ENCODE measurements at places on chromosomes 7 and 10.

DNA sequence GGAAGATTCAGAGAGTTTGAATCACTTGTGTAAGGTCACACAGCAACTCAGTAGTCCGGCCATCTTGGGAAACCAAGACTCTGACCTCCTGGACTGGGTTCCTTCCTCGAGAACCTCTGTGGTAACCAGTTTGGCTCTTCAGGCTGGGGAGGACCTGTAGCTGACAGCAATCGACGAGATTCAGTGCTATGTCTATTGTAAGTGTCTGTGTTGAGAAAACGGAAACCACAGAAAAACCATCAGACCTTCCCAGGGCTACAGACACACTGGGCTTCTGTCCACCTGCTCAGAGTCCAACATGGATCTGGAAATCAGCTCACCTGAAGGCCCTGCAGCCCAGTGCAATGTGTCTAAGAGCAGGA lies 403.7 kb downstream of the RPS24 start:
- DNase-seq, result no peak

- DNase-seq, result no peak
Observed at GRCh38 chr7:116829493-116829892, 32.9 kb upstream of the CAPZA2 start.

DNA sequence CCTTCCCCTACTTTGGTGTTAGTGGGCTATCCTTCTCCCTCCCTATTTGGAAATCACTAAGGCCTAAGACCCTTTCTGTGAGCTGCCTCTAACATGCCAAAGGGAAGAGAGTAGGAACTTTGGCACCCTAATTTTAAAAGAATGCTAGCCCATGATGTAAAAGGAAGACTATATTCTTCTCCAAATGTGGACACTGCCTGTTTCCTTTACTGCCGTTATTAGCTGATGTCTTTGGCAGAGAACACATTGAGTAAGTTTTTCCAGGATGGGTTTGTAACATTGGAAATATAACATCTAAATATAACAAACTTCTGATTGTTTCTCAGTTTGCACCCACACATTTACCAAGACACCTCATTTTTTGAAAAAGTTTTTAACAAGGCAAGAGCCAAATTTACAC lies 56.9 kb upstream of the TNKS2 start:
- DNase-seq, result no peak

- no peak for DNase-seq
Observed at GRCh38 chr10:6558759-6559461, 21.2 kb downstream of the PRKCQ start.

DNA sequence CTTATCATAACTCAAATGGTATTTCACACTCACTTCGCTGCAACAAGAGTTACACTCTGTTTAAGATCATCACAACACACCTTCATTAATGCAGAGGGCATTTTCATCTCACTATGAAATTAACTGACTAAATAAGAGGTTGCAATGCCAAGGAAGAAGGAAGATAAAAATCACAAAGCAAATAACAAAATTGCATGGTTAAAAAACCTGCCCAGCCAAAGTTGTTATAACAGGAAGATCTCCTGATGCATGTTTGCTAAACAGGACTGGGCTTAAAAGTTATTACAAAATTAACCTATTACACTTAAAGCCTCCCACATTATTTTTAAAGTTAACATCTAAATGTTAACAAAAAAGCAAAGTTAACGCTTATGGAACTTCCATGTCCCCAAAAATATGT lies 11.8 kb downstream of the FAM13C start:
- DNase-seq, result no peak

DNA sequence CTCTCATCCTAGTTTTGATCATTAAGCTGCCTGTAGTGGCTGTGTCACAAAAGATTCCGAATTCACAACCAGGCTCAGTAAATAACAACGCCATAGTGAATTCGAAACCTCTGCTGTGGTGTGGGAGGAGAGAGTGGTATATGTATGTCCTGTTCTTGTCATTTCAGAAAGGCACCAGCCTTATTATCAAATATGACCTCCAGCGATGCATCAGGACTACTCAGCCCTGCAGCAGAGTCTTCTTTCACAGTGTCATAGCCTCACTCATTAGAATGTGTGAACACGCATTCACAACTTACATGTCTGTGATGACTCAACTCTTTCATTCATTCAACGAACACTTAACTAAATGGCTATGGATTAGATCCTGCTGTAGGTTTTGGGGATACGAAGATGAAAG lies 15.3 kb downstream of the AOC1 start:
- DNase-seq, result no peak

DNA sequence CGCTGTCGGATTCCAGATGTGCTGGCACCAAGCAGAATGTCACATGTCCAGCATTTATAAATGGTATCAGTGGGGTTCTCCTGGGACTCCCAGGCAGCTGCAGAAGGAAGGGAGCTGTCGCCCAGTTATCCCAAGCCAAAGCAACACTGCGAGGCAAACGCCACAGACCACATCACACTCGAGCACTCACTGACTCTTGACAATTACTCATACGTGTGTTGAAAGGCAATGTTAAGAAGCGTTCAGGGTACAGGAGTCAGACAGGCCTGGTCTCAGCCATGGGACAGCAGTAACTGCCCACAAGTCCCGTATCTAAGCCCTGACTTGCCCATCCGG lies 113.4 kb downstream of the DIP2C start:
- peak; percentile 45 for DNase-seq

- DNase-seq, result no peak
Observed at GRCh38 chr7:87345962-87346371, 503 bp downstream of the CROT start.

DNA sequence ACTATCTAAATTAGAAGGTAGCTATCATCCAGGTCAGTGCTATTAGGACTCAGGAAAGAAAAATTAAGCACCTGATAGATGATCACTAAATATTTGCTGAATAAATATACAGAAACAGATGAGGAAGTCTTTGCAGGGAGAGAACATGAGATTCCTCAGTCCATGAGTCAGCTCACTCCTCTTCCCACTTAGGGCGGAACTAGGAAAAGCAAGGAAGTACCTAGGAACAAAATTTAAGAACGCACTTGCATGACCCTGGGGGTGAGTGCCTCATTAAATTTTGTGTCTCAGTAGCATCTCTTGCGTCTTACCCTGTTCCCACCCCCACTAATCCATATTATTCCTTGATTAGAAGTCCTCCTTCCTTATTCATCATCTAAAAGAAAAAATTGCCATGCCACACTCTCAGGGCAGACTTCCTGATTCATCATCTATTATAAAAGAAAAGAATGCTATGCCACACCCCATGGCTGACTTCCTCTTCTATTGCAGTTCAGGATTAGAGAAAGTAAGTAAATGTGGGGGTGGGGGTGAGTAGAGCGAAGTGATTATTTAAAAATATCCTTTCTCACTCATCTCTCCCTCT lies 208.8 kb downstream of the THSD7A start:
- DNase-seq, result no peak

GRCh38 chr10:113261161-113261560 lies 291.7 kb upstream of the HABP2 start:
- no peak for DNase-seq

DNA sequence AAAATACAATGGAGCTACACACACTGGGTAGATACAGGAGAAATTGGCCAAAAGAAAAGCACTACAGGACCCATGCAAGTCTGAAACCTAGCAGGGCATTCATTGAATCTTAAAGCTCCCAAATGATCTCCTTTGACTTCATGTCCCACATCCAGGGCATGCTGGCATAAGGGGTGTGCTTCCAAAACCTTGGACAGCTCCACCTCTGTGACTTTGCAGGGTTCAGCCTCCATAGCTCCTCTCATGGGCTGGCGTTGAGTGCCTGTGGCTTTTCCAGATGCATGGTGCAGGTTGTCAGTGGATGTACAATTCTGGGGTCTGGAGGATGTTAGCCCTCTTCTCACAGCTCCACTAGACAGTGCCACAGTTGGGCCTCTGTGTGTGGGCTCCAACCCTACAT lies 626.3 kb upstream of the POT1 start:
- DNase-seq, result no peak

- peak; percentile 20 for DNase-seq
Observed at GRCh38 chr7:136074843-136075242, 97.7 kb upstream of the MTPN start.

DNA sequence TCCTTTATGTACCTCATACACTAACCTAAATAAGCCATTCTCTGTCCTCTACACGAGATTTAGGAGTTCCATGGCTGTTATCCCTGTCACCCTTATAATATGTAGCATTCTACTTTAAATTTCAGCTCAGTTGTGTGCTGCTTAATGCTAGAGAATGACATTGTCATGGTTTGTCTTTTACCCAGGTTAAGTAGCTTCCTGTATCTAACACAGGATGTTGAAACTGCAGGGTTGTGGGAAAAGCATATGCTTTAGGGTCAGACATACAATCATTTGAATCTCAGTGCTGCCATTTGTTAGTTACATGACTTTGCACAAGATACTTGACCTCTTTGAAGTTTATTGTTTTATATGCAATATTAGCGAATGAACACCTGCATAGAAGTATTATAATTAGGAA lies 235.1 kb upstream of the CACNA2D1 start:
- no peak for DNase-seq

- peak; percentile 66 for DNase-seq
Observed at GRCh38 chr10:14579405-14579804, 195.3 kb downstream of the FAM107B start.

DNA sequence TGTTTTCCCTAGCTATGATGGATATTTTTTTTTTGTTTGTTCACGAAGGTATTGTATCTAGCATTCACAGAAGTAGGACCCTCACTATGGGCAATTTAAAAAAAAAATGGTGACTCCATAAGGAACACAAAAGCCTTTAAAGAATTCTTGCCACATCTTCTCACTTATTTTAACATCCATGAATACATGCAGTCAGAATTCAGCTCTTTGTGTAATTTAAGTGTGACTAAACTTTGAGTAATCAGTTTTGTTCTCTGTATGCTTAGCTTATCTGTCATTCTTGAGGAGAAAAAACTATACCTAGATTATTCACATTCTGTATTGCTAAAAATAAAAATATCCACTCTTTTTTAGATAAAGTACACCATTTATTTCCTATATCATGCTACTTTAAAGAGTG lies 313.2 kb upstream of the KCND2 start:
- peak; percentile 64 for DNase-seq

- DNase-seq, result no peak
Observed at GRCh38 chr7:158570449-158571170, 17.0 kb downstream of the PTPRN2 start.

- DNase-seq, result no peak
Observed at GRCh38 chr10:5885619-5886018, 4.1 kb downstream of the ANKRD16 start.

GRCh38 chr7:1545417-1546246 lies 10.4 kb downstream of the TMEM184A start:
- no peak for DNase-seq

DNA sequence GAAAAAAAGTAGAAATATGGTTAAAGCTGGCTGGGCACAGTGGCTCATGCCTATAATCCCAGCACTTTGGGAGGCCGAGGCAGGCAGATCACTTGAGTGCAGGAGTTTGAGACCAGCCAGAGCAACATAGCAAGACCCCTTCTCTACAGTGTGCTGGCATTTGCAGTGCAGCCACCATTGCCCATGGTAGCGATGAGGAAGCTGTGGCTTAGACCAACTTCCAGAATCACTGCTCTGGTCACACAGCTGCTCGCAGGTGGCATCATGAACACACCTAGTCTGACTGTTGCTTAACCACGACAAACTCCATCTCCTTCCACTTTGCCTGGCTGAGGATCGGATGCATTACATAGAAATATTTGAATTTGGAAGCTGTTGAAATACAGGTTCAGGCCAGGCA lies 137.1 kb downstream of the CUX1 start:
- no peak for DNase-seq

- DNase-seq, result no peak
Observed at GRCh38 chr7:151945224-151945623, 11.0 kb upstream of the GALNTL5 start.

DNA sequence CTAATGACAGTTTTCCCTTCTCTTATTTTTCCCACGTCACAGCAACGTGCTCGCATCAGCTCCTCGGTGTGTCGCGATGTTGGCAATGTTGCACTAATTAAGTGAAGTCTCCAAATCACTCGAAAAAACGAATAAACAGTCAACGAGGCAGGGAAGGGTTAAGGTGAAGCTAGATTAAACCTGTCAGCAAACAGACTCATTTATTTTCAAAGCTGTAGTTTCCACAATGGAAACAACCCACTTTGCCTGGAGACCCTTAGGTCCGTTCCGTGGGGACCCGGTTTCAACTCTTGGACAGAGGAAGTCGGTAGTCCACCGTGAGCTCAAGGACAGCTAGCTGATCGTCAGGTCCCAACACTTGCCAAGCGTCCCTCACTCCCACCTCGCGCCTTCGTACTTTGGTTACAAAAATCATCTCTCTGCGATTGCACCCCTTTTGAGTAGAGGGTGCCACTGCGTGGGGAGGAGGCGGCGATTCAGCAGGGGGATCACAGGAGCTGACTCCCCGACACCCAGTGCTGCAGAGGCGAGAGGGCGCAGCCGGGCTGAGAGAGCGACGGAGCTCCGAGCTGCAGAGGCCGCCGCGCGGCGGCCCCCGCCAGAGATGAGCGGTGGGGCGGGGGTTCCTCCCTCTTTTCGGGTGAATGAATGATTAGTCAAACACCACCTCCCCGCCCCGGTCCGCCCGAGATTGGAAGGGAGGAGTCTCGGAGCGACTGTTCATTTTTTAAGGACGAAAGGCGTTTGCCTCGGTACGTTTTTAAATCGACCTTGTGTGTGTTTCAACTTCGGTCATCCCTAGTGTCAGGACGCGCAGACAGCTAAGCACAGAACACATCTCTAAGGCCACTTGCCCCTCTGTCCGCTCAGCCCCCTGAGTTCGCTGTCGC lies 1.3 kb upstream of the BMPER start:
- peak; percentile 67 for DNase-seq

- no peak for DNase-seq
Observed at GRCh38 chr7:30674876-30675275, 7.4 kb downstream of the CRHR2 start.

DNA sequence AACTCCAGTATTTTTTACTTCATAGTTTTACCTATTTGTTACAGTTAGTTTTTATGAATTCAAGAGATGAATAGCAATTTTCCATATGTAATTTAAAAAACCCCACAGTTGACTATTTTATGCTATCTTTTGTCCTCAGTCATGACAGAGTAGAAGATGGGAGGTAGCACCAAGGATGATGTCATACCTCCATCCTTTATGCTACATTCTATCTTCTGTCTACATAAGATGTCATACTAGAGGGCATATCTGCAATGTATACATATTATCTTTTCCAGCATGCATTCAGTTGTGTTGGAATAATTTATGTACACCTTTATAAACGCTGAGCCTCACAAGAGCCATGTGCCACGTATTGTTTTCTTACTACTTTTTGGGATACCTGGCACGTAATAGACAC lies 184.2 kb downstream of the CFTR start:
- no peak for DNase-seq

GRCh38 chr7:39088730-39089593 lies 111.3 kb downstream of the POU6F2 start:
- DNase-seq, result no peak
